ENCODE measurements at places on chromosomes 5 and 9.

- no peak for DNase-seq
Observed at GRCh38 chr5:132391870-132392269, 22.4 kb downstream of the SLC22A5 start.

- peak; percentile 18 for DNase-seq
Observed at GRCh38 chr5:123036391-123037103, at the start of gene PPIC. Gene PPIC (minus strand): TSS chr5:123036725. CDS start chr5:123036625, 100 bp downstream.

- DNase-seq = no peak
Observed at GRCh38 chr5:7755958-7756357, 95.0 kb downstream of the CFAP90 start.

DNA sequence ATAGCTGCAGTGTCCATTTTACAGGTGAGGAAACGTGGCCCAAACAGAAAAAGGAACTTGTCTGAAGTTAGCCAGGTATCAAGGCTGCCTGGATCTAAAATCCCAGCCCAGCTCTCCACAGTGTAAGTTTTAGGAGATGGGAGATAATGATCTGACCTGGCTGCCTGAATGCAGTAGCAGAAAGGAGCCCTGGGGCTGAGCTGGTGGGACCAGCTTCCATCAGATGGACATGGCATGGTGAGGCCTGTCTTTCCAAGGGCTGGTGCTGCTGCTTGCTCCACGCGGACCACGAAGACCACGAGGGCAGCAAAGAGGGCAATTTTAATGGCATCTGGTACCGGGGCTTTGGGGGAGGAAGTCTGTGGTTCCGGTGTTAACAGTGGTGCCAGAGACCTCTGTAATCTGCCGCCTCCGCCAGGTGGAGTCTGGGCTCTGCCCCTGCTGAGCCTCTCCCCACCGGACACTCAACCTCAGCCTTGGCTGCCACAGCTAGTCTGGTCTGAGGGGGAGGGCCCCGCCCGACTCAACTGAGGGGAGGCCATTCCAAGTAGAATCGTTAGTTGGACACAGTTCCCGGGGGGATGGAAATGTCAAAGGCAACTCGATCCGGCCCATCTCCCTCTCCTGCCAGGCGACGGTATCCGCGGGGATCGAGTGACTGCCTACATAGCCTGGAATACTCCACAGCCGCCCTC, 650 bp downstream of the MYORG start:
- DNase-seq = peak; percentile 57

DNA sequence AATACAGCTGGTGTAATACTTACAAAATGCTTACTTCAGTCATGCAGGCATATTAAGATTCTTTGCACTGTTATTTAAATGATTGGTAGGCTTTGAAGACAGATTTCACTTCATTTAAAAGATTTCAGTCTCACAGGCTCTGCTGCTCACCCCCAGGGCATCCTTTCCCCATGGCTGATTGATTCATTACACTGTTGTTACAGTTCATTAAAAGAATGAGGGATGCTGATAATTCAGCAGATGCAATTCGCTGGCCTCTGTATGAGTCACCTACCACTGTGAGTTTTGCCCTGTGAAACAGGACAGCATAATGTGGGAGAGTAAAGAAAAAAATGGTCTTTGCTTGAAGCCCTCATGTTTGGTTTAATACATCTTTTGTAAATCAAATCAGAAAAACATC, 246.9 kb downstream of the CYLC2 start:
- DNase-seq = no peak

DNA sequence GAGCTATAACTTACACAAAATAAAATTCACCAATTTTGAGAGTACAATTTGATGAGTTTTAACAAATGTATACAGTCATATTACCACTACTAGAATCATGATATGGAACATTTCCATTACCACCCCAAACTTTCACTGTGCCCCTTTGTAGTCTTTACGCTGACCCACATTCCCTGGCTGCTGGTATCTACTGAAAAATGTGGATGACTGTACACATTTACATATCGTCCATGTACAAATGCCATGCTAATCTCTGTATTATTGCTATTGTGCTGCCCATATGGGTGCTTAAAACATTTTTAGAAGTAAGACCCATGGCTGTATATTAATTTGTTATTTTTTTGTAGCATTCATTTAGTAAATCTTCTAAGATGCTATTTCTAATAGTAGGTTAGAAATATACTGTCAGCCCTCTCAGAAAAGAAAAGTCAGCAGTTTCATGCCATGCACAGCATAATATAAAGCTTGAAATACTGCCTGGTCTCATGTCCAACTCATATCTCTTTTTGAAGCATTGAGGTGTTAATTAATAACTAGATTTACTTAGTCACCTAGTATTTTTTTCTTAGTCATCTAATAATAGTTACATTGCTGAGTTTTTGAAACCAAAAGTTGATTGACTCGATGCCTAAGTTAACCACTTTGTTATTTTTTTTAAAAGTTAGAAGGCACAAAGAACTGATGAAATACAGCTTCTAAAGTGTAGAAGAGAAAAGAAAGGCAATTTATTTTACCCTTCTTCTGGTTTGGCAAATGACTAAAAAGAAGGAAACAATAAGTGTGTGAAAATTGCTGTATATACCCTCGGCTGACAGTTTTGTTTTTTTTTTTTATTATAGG, 188.3 kb upstream of the MEF2C start:
- DNase-seq = no peak

DNA sequence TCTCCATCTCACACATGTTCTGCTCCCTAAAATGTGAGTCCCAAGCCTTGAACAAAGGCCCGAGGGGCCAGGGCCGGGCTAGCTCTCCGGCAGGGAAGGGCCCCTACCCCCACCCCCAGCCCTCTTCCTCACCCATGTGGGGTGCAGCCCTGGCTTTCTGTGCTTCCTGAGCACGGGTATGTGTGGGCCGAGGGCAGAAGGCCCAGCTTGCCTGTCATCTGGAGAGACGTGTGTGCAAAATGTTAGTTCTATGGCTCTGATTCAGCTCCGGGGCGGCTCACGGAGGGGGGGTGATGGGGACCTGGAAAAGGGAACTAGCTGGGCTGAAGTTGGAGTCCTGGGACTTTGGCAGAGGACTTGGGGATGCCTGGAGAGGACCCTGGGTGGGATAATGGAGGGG, 90.3 kb upstream of the ARAP3 start:
- no peak for DNase-seq

- no peak for DNase-seq
Observed at GRCh38 chr9:133986774-133987445, 5.2 kb downstream of the VAV2 start.

DNA sequence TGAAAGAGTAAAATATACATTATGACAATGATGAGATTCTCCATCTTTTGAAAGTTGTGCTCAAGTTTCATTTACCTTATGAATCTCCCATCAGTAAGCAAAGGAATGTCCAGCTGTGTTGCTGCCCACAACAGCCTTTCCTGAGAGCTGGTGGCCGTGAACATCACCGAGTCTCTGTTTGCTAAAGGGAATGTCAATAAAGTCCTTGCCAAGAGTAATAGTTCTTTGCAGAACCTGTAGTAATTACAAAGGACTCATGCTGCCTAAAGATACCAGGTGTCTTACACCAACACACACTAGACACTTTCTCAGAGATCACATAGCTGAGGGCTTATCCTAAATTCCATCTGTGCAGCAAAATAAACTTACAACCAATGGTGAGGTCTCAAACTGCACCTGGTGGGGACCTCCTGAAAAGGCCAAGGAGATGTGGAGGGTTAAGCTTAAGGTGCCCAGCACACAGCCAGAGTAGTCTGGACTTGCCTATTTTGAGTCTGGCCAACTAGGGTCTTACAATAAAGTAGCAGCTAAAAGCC, 111.1 kb upstream of the DAPK1 start:
- DNase-seq = no peak

GRCh38 chr5:172823840-172824362, 10.2 kb upstream of the ERGIC1 start:
- no peak for DNase-seq

DNA sequence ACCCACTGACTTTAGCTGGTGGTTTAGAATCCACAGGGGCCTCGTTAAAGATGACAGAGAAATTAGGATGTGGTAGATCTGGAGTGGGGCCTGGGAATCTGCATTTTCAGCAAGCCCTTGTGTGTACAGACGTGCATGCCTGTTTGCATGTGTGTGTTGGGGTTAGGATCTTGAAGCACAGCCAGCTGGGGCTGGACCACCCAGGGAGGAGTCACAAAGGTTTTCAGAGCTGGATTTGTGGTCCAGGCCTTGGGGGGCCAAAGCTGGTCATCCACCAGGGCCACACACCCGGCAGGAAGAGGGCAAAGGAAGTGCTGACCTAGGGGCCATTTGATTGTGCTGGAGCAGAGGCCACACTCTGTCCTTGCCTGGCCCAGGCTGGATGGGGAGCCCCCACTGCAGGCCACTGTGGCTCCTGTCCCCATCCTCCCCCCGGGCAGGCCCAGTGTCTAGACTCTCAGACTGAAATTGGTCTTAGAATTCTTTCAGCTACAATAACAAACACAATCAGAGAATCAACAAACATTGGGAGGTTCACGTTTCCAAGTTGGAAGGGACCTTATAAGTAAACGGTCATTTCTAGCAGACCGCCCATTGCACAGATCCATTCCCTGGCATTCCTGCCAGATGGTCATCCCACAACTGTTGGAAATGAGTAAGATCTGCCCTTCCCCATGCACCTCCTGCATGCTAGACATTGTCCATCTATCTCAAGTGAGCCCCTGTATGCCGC, 10.3 kb downstream of the CDX1 start:
- no peak for DNase-seq

- no peak for DNase-seq
Observed at GRCh38 chr9:97075289-97075985, 36.5 kb upstream of the CTSV start.

- no peak for DNase-seq
Observed at GRCh38 chr5:32297181-32298058, 15.3 kb downstream of the MTMR12 start.

DNA sequence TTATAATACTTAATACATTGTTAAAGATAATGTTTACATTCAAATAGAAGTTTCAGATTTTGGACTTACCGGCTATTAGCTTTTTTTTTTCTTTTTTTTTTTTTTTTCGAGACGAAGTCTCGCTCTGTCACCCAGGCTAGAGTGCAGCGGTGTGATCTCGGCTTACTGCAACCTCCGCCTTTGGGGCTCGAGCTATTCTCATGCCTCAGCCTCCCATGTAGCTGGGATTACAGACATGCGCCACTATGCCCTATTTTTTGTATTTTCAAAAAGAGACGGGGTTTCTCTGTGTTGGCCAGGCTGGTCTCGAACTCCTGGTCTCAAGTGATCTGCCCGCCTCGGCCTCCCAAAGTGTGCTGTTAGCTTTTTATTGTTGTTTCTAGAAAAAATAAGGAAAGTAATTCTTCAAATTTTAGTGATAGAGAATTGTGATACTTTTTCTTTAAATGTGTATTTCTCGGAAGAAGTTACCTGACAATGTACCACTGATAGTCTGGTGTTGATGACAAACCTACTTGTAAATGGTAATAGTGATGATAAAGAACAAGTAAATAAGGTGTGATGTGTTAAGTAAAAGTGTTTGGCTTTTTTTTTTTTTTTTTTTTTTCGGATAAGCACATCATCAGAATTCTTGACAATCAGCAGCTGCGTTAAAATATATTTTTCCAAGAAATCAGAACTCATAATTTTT, 2.7 kb downstream of the CDC42SE2 start:
- DNase-seq = peak; percentile 54

DNA sequence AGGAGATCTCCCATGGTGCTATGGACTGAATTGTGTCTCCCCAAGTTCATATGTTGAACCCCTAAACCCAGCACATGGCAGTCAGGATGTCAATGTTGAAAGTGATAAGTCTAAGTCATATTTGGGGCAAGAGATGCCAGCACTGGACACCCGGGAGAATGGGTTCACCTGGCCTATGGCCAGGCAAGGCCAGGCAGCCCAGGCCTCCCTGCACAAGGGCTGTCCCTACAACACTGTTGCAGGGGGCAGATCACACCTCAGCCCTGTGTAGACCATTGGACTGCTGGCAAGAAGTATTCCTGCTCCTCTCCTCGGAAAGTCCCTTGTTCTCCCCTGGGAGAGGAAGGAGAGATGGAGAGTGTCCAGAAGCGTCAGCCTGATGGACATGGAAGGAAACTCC, 240.5 kb downstream of the GADD45G start:
- no peak for DNase-seq

DNA sequence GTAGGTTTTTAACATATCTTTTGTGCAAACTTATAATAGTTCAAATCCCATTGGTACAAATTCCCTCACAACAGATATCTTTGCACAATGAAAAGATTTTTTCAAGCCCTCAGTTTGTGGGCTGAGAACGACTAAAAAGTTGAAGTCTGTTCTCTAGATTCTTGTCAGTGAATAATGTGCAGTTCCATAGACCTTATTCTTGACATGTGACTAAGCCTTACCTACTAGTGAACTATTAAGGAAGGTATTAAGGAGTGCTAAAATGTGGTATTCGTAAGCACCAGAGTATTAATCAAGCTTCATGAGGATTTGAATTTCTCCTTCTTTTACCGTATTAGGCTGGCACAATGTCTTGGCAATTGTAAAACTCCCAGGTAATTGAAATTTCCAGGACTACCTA, 205.6 kb upstream of the DMRTA1 start:
- no peak for DNase-seq

DNA sequence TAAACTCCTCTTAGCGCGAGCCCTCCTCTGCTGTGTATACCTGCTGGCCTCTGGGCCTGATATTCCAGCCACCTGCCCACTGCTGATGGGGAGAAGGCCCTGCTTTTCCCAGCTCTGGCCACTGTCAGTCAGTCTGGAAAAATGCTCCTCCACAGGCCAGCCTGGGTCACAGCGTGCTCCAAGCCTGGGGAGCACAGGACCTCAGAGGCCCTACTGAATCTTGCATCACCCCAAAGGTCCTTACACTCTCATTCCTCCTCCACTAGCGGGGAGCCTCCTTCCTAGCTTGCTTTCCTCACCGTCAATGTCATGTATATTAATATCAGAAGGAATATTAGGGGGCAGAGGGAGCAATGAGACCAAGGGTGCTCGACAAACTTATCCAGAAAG, 73.7 kb downstream of the SHB start:
- DNase-seq = no peak

DNA sequence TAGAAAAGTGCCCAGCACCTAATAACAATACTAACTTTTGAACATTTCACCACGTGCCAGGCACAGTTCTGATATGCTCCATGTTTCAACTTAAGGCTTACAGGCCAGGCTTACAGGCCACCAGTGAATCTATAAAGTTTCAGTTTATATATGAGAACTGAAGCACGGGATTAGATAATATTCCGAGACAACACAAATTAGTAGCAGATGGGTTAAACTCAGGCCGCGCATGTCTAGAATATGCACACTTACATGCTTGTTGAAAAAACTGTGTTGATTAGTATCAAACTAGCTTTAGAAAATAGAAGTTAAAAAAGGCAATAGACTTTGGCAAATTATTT, 587.9 kb downstream of the MTRR start:
- no peak for DNase-seq

DNA sequence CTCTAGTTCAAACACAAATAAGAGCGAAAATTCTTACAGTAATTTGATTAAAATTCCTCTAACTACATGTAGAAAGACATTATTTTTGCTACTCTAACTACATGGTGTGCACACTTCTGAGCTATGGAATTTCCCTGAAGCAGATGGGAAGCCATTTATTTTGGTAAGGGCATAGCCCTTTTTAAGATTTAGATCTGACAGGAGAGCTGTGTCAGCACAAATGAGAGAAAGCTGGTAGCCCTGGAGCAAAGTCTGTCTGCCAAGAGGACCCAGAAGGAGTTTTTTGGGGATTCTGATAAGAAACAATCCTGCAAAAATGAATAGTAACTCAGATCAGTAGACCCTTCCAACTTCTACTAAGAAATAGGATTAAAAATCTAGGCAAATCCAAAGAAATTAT, 595.9 kb upstream of the MEF2C start:
- DNase-seq = no peak

GRCh38 chr9:133443982-133444381, 15.8 kb upstream of the CACFD1 start:
- no peak for DNase-seq

Measured in activated naive CD8-positive, alpha-beta T cell treated with anti-CD3 and anti-CD28 coated beads for 36 hours (primary cell).